ENCODE measurements at places on chromosomes 5 and 9. TPM values are rescaled to one million over a fixed set of nuclear protein-coding genes. Genes with fewer than 3 reads are reported as not detected.
A peak's percentile ranks its signal among the peaks of the same experiment; 100 is the strongest.

DNA sequence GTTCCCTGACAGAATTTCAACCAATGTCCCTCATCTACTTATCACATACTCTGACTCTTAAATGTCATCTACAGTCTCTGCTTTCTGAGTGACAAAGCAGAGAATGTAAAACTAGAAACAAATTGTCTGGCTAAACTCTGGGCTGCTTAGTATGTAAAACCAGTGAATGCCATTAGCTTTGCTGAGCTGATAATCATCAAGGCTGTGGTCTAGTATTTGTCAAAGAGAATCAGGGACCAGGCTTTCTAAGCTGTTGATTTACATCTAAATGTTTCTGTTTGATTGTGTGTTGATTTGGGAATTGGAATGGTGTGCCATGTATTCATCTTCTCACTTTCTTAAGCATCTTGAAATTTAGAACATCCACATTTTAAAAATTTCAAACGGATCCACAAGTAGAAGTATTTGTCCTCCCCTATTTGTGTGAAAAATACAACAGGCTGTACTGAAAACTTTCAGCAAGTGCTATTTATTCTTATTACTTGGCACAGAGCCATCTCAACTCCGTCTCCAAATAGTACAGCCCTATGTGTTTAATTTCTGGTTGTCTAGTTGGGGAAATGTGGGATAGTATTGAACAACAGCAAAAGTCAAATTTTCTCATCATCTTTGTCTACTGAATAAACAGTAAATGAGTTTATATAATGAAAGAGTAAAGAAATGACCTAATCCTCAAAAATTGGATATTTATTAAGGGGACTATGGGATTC, 251.5 kb downstream of the KCTD16 start:
- DNase-seq, result no peak

- no peak for DNase-seq
These were observed 51.1 kb downstream of the MAST4 start for GRCh38 chr5:66647146-66647856.

GRCh38 chr5:107948377-107948776, 277.6 kb upstream of the EFNA5 start:
- DNase-seq, result no peak

- peak; percentile 15 for DNase-seq
These were observed 16.7 kb upstream of the SLC2A6 start for GRCh38 chr9:133495327-133496293.

GRCh38 chr5:66864240-66864884, 268.2 kb downstream of the MAST4 start:
- no peak for DNase-seq

DNA sequence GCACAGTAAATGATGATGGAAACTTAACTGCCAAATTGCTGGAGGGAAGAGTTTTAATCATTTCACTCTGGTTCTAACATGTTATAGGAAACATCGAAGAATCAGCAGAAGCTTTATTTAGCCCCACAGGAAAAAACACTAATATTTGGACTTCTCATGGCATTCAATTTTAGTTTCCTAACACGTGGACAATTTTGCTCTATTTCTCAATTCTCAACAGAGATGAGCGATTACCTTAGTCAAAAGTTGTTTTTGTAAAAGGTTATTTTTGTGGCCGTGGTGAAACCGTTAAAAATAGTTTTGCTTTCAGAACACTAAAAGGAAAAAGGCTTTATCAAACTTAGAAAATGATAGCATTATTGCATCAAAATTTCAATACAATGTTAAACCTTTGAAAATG, 235.2 kb downstream of the PLK2 start:
- DNase-seq, result no peak

DNA sequence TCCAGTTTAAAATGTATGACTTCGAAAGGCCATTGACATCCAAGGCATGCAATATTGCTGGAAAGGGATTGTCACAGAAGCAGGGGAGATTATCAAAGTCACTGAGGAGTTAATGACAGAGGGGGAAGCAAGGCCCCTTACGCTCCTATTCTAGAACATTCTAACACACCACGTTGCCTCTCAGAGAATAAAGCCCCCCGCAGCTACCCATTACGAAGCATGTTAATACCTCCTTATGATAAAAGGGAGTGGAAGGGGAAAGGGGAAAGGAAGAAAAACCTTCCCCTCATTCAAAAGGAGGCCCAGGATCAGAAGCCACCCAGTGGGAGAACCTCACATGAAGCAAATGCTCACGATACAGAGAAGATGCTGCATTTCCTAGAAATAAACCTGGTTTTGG, 213.6 kb downstream of the DAB2IP start:
- DNase-seq, result no peak

GRCh38 chr9:107693625-107694326, 204.2 kb upstream of the KLF4 start:
- no peak for DNase-seq

GRCh38 chr5:137024044-137024443, 475.1 kb downstream of the SPOCK1 start:
- no peak for DNase-seq

GRCh38 chr9:130872912-130873503, 23.6 kb downstream of the QRFP start:
- no peak for DNase-seq

GRCh38 chr9:129291041-129291501, 113.0 kb upstream of the IER5L start:
- DNase-seq, result peak; percentile 23

- DNase-seq, result peak; percentile 84
These were observed 21.5 kb downstream of the MVB12B start for GRCh38 chr9:126347911-126348760.

DNA sequence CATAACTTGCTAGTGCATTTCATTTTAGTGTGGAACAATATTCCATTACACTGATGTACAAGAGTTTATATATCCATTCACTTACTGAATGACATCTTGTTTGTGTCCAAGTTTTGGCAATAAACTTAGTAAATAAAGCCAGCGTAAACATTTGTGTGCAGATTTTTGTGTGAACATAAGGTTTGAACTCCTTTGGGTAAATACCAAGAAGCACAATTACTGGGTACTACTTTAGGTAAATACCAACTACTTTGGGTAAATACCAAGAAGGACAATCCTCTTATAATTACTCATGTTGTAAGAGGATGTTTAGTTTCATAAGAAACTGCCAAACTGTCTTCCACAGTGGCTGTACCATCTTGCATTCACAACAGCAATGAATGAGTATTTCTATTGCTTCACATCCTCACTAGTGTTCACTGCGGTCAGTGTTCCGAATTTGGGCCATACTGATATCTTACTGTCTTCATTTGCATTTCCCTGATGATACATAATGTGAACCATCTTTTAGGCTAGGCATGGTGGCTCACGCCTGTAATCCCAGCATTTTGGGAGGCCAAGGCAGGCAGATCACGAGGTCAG, 2.3 kb upstream of the SYK start:
- no peak for DNase-seq

DNA sequence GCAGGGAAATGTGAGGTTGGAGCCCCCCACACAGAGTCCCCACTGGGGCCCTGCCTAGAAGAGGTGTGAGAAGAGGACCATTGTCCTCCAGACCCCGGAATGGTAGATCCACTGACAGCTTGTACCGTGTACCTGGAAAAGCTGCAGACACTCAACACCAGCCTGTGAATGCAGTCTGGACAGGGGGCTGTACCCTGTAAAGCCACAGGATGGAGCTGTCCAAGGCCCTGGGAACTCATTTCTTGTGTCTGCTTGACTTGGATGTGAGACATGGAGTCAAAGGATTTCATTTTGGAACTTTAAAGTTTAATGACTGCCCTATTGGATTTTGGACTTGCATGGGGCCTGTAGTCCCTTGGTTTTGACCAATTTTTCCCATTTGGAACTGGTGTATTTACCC, 535.0 kb upstream of the MEF2C start:
- peak; percentile 16 for DNase-seq

- no peak for DNase-seq
These were observed 163.2 kb upstream of the KLF9 start for GRCh38 chr9:70577671-70578070.

GRCh38 chr5:140672455-140673186, 755 bp downstream of the DND1 start:
- DNase-seq, result peak; percentile 64

Gene LRRC70
- total RNA-seq, result 1.1 TPM

GRCh38 chr9:89010056-89010455, 18.8 kb downstream of the S1PR3 start:
- DNase-seq, result no peak

- DNase-seq, result no peak
These were observed 22.5 kb downstream of the C5orf22 start for GRCh38 chr5:31554552-31554951.

Gene SOWAHA
- total RNA-seq, result 0.18 TPM

DNA sequence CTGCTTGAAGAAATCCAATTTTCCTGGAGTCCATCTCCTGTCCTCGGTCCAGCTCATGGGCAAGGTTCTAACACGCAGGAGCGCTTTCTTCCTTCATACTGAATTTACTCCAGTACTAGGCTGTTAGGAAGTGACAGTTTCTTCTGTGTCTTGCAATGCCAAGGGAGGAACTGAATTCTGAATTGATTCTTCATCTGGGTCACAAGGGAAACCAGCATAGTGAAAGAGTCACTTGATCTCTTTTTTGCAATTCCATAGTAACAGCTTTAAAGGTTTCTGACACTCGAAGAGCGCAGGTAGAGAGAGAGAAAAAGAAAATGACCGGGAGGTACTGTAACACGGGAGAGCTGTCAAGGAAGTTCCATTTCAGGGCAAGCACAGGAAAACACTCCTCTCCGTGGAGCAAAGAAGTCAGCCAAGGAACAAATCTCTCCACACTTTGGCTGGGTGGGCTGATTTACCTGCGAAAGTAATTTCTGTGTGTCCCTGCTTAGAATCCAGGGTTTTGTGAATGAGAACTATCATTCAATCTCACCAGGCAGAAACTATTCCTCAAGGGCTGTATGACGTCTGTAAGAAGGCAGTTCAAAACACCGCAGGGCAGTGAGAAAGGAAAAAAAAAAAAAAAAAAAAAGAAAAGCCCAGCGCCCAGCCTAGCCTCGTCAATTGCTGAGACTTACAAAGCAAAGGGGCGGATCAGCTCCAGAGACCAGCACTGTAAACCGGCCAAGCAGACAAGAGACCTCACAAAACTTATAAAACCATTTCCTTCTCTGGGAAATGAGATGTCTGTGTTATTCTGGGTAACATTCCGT, 617.8 kb downstream of the PDE4D start:
- no peak for DNase-seq

Gene AK8
- 6.1 TPM for total RNA-seq

GRCh38 chr5:119032656-119033055, 38.2 kb upstream of the DMXL1 start:
- DNase-seq, result no peak

All from lower lobe of right lung (tissue), 2 donors.